ENCODE measurements at places on chromosomes 7 and 10.

- no peaks in the 10 kb centered on the region for H3K27me3 ChIP-seq
- H3K27ac ChIP-seq, result no peak overlapping the region
- no peak overlapping the region for H3K4me3 ChIP-seq
- no peak for DNase-seq
- H3K4me1 ChIP-seq, result peaks cover 36% of the 10 kb centered on the region
Observed at GRCh38 chr10:6279540-6280267, 77.0 kb downstream of the PFKFB3 start.

DNA sequence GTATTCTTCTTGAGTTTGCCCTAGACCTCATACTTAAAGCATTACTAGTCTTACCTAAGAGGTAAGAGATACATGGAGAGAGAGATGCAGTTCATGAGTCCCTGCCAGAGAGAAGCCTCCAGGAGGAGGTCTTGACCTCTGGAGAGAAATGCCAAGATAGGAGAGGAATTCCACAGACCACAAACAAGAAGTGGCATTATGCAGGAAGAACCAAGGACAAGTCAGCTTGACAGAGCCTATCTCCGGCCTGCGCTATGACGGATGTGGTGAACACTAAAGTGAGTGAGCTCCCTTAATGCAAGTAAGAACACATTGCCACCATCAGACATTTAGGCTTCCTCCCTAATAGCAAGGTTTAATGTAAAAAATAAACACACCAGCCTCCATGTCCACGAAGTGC, 27.9 kb upstream of the COL1A2 start:
- H3K4me1 ChIP-seq, result no peaks in the 10 kb centered on the region
- H3K27me3 ChIP-seq, result no peaks in the 10 kb centered on the region
- H3K4me3 ChIP-seq, result no peak overlapping the region
- no peak for DNase-seq
- no peak overlapping the region for H3K27ac ChIP-seq

- no peak overlapping the region for H3K27ac ChIP-seq
- no peak for DNase-seq
- no peak overlapping the region for H3K4me3 ChIP-seq
- H3K4me1 ChIP-seq, result no peaks in the 10 kb centered on the region
- no peaks in the 10 kb centered on the region for H3K27me3 ChIP-seq
- H3K36me3 ChIP-seq, result no peaks in the 10 kb centered on the region
Observed at GRCh38 chr7:5624386-5625365, 156.8 kb downstream of the RNF216 start.

- DNase-seq, result no peak
- H3K4me1 ChIP-seq, result no peaks in the 10 kb centered on the region
- H3K36me3 ChIP-seq, result no peaks in the 10 kb centered on the region
- H3K27ac ChIP-seq, result no peak overlapping the region
Observed at GRCh38 chr7:39260279-39260844, 282.7 kb downstream of the POU6F2 start.

DNA sequence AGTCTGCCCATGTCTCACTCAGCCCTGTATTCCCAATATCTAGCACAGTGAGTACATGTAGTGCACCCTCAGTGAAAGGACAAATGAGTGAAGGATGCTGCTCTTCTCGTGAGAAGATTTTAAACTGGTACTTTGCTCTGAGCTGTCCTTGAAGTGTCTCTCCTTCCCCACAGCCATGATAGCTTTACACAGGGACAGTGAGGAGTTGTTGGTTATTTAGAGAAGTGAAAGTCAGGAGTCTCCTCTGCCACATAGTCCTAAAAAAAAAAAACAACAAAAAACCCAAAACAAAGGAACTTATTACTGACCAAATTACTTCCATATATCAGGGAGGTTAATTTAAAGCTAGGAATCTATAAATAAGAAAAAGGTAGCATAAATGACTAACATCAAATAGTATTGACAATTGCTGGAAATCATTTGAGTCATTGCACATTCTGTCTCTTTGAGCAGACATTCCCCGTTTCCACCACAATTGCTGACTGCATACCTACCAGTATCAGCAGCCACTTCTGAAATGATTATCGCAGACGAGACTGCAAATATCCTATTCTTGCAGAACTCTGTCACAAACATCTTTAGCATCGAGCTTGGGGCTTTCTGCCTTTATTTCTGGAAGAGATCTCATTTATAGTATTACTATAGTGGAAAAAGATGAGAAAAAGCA, 202.1 kb downstream of the PTEN start:
- peak overlapping the region; percentile 93 for H3K27ac ChIP-seq
- H3K4me3 ChIP-seq, result no peak overlapping the region
- H3K27me3 ChIP-seq, result no peaks in the 10 kb centered on the region
- H3K36me3 ChIP-seq, result no peaks in the 10 kb centered on the region
- peaks cover 93% of the 10 kb centered on the region for H3K4me1 ChIP-seq

DNA sequence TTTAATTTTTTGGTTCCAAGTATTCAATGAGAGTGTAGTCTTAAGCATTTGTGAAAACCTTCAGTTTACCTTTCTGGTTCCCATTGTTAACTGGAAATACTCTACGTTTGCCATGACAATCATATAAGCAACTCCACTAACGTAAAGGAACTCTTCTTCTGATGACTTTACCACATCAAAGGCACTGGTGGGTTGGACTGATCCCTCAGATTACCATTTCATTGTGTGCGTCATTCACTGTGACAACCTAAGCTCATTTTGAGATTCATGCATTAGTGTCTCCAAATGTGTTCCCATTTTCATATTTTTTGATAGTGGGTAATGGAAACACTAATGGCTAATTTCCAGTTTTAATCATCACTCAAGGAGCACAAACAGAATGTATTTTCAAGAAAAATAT, 119.9 kb upstream of the COL1A2 start:
- no peak overlapping the region for H3K4me3 ChIP-seq
- no peaks in the 10 kb centered on the region for H3K36me3 ChIP-seq
- H3K27me3 ChIP-seq, result no peaks in the 10 kb centered on the region
- no peak for DNase-seq
- no peaks in the 10 kb centered on the region for H3K4me1 ChIP-seq

- no peaks in the 10 kb centered on the region for H3K27me3 ChIP-seq
- H3K27ac ChIP-seq, result no peak overlapping the region
- H3K36me3 ChIP-seq, result no peaks in the 10 kb centered on the region
- H3K4me3 ChIP-seq, result no peak overlapping the region
Observed at GRCh38 chr10:93186653-93187052, 113.0 kb downstream of the CYP26A1 start.

- H3K27me3 ChIP-seq, result no peaks in the 10 kb centered on the region
- H3K4me3 ChIP-seq, result no peak overlapping the region
Observed at GRCh38 chr7:767941-768731, 41.1 kb upstream of the PRKAR1B start.

DNA sequence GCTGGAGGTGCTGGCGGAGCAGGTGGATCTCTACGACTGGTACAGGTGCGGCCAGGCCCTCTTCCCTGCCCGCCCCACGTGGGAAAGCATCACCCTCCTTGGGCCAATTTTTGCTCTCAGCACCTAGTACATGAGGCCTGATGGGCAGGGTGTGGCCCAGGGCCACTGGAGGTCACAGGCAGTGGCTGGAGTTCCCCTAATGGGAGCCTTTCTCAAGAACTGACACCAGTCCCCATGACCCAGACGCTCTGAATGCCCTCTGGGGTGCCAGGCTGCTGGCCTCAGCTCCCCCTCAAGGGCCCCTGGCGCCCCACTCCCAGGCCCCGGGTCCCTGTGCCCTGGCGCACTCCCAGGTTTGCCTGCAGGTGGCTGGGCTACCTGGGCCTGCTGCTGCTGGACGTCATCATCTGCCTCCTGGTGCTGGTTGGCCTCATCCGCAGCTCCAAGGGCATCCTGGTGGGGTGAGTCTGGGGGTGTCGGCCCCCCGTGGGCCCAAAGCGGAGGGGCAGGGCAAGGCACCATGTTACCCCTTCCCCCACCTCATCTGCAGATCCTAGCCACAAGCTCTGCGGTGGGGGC, 15.9 kb downstream of the TTYH3 start:
- H3K4me3 ChIP-seq, result no peak overlapping the region
- no peak overlapping the region for H3K27ac ChIP-seq
- no peak for DNase-seq
- H3K27me3 ChIP-seq, result no peaks in the 10 kb centered on the region

GRCh38 chr7:29945259-29945809, 44.3 kb downstream of the SCRN1 start:
- H3K27ac ChIP-seq, result no peak overlapping the region
- H3K4me3 ChIP-seq, result no peak overlapping the region
- no peaks in the 10 kb centered on the region for H3K4me1 ChIP-seq
- no peak for DNase-seq
- H3K36me3 ChIP-seq, result no peaks in the 10 kb centered on the region

- peaks cover 24% of the 10 kb centered on the region for H3K27me3 ChIP-seq
- H3K27ac ChIP-seq, result no peak overlapping the region
- H3K4me3 ChIP-seq, result no peak overlapping the region
- H3K36me3 ChIP-seq, result no peaks in the 10 kb centered on the region
- no peak for DNase-seq
Observed at GRCh38 chr7:3112479-3113134, 68.9 kb upstream of the CARD11 start.

- H3K4me1 ChIP-seq, result peaks cover 5% of the 10 kb centered on the region
- H3K27ac ChIP-seq, result peak overlapping the region; percentile 65
- DNase-seq, result no peak
Observed at GRCh38 chr10:6207658-6208057, 4.9 kb downstream of the PFKFB3 start.

- no peak for DNase-seq
- H3K36me3 ChIP-seq, result no peaks in the 10 kb centered on the region
- no peak within 1 kb of the TSS for H3K27ac ChIP-seq
- peak within 1 kb of the TSS; percentile 27 for H3K4me3 ChIP-seq
- H3K27me3 ChIP-seq, result peaks cover 100% of the 10 kb centered on the region
Observed at GRCh38 chr10:129963641-129964501, at the start of gene EBF3. TSS of gene EBF3 (minus strand) at chr10:129964274. CDS start at chr10:129963768, 506 bp downstream.

DNA sequence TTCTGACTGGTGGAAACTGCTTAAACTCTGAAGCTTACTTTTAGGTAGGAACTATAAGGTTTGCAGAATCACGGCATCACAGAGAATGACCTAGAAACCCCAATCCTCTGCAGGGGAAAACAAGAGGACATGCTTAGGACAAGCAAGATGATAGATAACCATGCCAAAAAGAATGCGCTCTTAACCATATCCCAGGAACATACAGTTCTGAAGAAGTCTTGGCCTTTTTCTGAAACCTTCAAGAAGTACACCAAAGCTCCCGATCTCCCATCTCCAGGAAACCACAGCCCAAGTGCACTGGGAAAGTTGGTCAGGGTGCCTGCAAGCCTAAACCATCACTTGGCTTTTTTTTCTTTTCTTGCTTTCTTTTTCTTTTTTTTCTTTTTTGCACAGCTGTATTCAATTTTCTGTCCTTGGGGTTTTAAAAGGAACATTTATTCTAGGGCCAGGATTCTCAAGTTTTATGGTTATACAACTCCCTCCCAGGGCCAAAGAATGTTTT, 12.2 kb upstream of the SVIL start:
- H3K27ac ChIP-seq, result peak overlapping the region; percentile 45
- no peak overlapping the region for H3K4me3 ChIP-seq

GRCh38 chr10:90557385-90557784, 300.5 kb downstream of the HTR7 start:
- no peaks in the 10 kb centered on the region for H3K36me3 ChIP-seq
- H3K4me3 ChIP-seq, result no peak overlapping the region
- no peaks in the 10 kb centered on the region for H3K4me1 ChIP-seq
- DNase-seq, result no peak
- no peak overlapping the region for H3K27ac ChIP-seq

DNA sequence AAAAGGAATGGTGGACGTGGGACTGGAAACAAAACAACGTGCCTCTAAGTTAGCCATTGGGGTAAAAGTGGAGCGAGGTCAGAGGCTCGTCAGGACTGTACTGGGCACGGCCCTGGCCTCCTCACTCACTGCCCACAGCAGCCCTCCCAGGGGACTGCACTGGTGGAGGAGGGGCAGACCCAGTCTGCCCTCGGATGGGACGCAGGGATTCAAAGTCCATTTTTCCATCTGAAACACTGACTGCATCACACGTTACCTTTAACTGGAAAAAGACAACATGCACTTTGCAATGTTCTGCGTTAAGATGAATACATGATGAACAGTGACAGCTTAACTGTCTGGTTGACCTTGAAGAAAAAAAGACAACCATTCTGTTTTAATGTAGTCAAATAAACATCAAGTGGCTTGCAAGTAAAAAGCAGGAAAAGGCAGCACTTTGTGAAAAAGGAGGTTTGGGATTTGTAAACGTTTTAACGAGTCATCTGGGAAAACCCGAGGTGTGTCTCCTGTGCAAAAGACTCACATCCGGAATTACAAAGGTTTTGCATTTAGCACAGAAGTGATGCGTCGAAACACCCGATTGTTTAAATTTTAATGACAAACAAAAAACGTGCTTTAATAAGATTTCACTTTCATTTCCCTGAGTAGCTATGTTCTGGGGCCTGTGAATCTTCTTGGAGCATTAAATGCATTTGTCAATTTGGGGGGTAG, 18.8 kb downstream of the KLF6 start:
- H3K36me3 ChIP-seq, result no peaks in the 10 kb centered on the region
- H3K4me1 ChIP-seq, result peaks cover 9% of the 10 kb centered on the region
- DNase-seq, result no peak
- no peak overlapping the region for H3K4me3 ChIP-seq

GRCh38 chr7:28469562-28469961, 57.2 kb downstream of the CREB5 start:
- no peaks in the 10 kb centered on the region for H3K36me3 ChIP-seq
- H3K27me3 ChIP-seq, result no peaks in the 10 kb centered on the region
- DNase-seq, result no peak

GRCh38 chr10:50025627-50026026, 37.4 kb downstream of the AGAP6 start:
- H3K27ac ChIP-seq, result no peak overlapping the region
- DNase-seq, result no peak
- H3K36me3 ChIP-seq, result no peaks in the 10 kb centered on the region
- peaks cover 27% of the 10 kb centered on the region for H3K27me3 ChIP-seq

DNA sequence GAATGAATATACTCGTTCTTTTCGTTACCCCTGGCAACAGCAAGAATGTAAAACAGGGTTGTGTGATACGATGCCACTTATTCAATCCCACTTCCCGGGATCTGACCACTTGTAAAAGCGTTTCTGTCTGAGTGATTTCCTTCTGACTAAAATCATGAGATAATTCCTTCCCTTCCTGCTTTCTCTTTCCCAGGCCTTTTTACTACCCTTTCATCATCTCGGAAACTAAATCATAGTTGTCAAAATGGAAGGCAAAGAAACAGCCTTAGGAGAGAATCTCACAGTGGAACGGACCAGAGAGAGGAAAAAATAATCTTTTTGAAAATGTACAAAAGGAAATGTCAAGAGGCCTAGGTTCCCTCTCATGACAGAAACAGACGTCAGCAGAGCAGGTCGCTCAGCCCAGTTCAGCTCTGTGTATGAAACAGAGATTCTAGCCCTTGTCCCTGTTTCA, 29.8 kb downstream of the DIP2C start:
- no peak for DNase-seq
- peaks cover 6% of the 10 kb centered on the region for H3K4me1 ChIP-seq
- no peaks in the 10 kb centered on the region for H3K27me3 ChIP-seq
- H3K4me3 ChIP-seq, result no peak overlapping the region
- no peak overlapping the region for H3K27ac ChIP-seq
